Esophagus squamous epithelium (tissue), 5 donors: ENCODE measurements at places on chromosomes 1 and 21.

DNA sequence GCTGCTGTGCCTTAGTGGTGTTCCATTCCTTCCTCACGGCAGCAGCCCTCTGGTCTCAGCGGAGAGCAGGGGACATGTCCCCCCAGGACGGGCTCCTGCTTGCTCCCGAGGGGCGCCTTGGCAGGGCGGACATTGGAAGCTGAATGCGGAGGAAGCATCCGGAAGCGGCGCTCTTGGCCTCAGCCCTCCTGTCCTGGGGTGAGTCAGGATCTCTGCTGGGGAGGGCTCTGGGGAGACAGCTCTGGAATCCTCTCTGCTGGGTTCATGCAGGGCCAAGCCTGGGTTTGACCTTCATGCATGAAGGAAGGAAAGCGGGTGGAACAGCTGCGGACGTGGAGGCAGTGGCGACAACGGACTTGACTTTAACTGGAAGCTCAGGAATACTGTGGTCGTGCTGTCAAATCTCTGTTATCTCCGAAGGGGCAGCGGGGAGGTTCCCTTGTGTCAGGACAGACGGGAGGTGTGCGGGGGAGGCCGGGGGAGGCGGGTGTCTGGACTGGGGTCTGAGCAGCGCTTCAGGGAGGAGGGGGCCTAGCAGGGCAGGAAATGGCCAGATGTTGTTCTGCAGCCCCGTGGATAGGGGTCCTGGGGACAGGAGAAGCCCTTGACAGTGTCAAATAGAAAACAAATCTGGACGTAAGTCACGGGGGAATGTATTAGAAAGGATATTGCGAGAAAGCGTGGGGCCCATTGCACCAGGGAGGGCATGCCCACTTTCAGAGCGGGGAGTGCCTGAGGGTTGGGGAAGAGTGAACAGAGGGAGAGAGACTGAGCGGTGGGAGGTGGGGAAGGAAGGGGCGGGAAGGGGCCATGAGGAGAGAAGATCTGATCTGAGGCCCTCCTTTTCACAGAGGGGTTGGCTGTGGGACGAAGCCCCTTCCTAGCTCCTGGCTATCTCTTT, 26.6 kb downstream of the CRYAA start:
- no peak for DNase-seq

GRCh38 chr1:41802532-41803501, 115.9 kb downstream of the HIVEP3 start:
- DNase-seq: no peak

DNA sequence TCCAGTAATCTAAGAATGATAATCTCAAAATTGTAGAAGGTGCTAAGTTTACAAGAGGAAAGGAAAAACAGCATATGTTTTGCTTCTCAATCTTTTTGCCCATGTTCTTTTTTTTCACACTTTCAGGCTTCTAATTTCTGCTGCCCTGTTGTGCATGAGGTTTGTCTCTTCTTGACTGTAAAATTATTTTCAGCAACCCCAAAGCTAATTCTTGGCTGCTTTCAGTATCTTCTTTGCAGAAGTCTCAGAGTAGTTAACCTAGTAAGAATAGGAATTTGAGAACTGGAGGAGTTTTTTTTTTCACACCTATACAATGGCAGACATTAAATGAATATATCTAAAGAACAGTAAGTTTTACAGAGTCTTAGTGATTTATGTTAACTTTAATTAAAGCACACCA, 26.4 kb downstream of the DENND2D start:
- DNase-seq: no peak

DNA sequence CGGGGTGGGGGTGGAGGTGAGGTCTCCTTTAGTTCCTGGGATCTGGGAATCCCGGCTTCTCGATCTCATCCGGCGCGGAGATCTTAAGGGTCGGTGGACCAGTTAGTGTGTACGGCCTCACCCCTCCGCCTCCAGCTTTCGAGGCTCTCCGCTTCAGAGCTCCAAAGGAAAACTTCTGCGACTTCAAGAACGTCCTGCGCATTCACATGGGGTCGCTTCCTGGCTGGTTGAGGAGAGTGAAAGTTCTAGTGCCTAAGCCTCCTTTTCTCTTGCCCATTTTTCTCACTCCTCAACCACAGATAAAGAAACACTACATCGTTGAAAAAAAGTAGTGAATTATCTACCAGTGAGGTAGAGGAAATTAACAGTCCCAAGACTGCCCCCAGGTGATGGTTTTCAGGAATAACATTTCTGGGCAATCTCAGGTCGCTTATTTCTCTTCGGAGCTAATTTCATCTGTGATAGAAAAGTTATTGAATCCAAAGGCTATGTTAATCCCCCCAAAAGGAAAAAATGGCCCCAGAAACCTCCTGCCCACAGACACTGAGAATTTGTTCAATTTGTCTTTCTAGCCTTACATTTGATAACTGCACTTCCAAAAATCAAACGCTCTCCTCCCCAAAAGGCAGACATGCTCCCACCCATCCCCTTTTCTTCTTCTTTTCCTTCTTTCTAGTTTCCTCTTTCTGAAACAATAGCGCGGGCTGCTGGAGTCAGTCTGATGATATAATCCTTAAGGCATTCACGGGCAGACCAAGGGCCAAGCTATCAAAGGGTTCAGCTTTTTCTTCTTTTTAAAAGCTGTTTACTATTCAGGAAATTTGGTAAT, 20.6 kb upstream of the TBX15 start:
- no peak for DNase-seq

GRCh38 chr1:35226546-35226945, 33.6 kb upstream of the SFPQ start:
- DNase-seq: no peak

- no peak for DNase-seq
These were observed 27.4 kb downstream of the SLC5A9 start for GRCh38 chr1:48249868-48250267.

- no peak for DNase-seq
These were observed 33.9 kb upstream of the GRIK3 start for GRCh38 chr1:37068260-37068659.

DNA sequence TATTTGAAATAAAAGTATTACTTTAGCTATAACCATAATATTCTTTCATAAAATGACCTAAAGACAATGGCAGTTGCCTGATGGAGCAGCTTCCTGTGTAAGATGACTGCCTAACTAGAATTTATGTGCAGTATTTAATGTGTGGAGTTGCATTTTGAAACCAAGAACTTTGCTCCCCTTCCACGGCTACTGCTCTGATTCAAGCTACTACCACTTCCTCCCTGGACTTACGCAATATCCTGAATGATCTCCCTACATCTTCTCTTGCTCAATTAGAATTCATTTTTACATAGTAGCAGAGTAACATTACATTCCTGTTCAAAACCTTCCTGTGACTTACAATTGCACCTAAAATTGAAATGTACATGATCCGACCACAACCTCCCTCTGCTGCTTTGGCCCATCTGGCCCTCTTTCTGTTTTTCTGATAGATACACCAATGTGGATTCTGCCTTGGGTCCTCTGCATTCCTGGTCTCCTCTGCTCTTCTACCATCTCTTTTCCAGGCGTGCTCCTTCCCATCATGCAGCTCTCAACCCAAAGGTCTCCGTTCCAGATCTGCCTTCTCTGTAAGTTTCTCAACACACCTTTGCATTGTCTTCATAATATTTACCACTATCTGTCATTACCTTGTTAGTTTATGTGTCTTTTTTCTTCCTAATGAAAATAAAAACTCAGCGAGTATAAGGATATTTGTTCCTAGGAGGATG, 47.4 kb upstream of the USP25 start:
- DNase-seq: no peak

- DNase-seq: no peak
These were observed 23.0 kb upstream of the SYNC start for GRCh38 chr1:32725615-32725982.

DNA sequence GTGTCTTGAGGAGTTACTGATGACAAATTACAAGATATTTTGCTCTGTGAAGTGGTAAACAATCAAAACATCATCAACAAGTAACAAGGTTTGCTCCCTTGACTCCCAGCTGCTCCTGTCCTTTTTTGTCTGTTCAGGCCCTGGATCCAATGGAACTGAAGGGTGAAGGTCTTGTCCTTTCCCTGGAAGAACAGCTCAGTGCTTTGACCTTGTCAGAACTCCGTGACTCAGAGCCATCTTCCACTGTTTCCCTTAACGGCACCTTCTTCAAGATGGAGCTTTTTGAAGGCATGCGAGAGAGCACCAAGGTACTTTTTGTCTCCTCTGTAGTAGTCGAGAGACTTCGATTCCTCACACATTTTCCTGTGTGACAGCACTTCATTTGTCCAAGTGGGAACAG, 29.0 kb downstream of the TRIM45 start:
- DNase-seq: no peak

- no peak for DNase-seq
These were observed 12.5 kb upstream of the TNNI3K start for GRCh38 chr1:74222701-74223100.

GRCh38 chr1:35666916-35667315, 25.6 kb upstream of the PSMB2 start:
- DNase-seq: no peak

DNA sequence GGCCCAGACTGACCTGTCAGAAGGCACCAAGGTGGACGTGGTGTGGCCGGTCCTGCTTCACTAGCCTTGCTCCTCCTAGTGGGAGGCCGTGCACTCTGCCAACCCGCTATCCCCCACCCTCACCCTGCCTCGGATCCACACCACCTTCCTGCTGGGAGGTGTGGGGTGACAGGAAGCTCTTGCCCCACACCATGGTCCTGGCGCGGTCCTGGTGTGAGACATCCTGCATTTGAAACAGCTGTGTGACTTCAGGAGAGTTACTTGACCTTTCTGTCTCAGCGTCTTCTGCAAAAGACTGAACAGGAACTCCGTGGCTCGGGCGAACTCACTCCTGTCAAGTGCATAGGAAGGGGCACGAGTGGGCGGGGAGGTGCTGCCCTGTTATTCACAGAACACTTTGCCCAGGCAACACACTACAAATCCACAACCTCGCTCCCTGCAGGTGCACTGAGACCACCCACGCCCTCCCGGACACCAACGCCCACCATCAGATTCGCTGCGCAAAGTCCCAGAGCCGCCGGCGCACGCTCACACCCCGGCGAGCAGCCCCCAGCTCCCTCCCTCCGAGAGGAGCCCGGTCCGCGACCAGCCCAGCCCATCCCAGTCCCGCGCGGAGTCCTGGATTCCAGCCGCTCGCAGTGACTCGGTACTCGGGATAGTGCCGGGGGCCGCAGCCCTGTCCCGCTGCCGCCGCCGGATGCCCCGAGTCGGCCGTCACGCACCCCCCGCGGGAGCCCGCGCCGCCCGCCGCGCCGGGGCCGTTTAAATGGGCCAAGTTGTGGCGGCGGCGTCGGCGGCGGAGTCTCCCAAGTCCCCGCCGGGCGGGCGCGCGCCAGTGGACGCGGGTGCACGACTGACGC, at the start of gene SAMD11:
Gene SAMD11 (plus strand): TSS at position 793 of the 860 bp plus-strand sequence. CDS start 509 bp downstream, outside the sequence.
- no peak for DNase-seq

- no peak for DNase-seq
These were observed 150.8 kb downstream of the FASLG start for GRCh38 chr1:172809750-172810149.

- no peak for DNase-seq
These were observed 1.7 kb downstream of the COL8A2 start for GRCh38 chr1:36123356-36123755.

GRCh38 chr21:46594276-46594675, 10.6 kb downstream of the S100B start:
- no peak for DNase-seq

- no peak for DNase-seq
These were observed 156.2 kb upstream of the SPAG17 start for GRCh38 chr1:118340928-118341910.

DNA sequence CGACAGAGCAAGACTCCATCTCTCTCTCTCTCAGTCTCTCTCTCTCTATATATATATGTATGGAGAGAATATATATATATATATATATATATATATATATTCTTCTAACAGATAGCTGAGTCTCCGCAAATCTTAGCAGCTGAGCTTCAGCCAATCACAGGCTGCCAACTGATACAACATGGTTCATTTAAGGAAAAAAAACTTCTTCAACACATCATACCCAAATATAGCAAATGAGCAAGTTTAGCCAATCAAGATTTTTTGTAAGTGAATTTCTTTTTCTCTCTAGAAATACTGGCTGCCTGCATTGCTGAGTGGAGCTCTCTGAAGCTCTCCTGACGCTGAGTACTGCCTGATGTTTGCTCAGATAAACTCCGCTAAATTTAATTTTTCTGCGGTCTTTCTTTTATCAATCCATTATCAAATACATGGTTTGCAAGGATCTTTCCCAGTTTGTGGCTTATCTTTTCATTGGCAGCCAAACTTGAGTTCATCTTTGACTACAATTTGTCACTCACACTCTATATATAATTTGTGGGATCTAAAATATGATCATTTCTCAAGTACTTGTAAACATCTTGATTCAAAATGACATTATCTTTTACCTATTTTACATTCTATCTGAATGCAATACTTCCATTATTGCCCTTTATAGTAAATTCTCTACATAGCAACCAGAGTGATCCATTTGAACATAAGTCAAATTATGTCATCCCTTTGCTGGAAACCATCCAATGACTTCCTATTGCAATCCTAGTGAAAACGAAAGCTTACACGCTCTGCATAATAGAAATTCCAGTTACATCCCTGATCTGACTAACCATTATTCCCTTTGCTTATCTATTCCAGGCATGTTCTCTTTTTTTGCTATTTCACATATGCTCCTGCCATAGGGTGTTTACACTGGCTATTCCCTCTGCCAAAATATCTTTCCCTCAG, 2131.7 kb downstream of the MRPL39 start:
- no peak for DNase-seq

- no peak for DNase-seq
These were observed 2.7 kb downstream of the DDX20 start for GRCh38 chr1:111758373-111758772.

- no peak for DNase-seq
These were observed 134.5 kb upstream of the PKN2 start for GRCh38 chr1:88549536-88549935.

- DNase-seq: no peak
These were observed 63.2 kb upstream of the EPS8L3 start for GRCh38 chr1:109826930-109827349.

DNA sequence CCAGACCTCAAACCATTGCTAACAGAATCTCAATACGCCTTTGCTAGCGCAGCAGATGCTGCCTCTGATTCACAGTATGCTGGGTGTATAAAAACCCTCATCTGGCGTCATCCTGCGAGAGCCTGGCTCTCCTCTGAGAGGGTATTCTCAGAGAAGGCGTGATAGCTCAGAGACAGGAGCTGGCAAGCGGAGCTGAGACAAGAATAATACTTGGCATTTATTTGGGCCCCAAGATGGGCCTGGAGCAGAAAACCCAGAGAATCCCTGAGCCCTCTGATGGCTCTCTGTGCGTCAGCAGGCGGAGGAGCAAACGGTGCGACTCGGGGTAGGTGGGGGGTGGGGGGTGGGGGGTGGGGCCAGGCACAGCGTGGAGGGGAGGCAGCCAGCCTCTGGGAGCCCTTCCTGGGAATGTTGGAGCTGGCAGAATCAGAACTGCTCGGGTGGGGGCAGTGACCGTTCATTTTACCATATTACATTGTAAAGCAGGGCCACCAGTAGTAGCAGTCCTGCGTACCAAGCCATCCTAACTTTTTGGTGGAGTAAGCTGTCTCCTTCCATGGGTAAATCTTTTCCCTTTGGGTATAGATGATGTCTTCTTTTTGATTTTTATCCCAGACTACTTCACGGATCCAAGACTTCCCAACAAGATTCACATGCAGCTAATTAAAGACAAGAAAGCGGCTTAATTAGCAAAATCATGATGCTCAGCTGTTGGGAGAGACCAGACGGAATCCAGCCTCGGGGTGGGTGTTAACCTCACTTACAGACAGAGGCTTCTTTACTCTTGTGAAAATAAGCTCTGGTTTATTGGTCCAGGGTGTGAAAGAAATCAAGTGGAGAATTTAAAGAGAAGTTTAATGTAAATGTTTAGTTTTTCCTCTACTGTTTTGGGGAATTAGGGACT, 7.1 kb downstream of the RIIAD1 start:
- DNase-seq: no peak

- no peak for DNase-seq
These were observed 72.1 kb downstream of the GPR52 start for GRCh38 chr1:174519844-174520243.
